ENCODE measurements at places on chromosomes 2 and 18.

- DNase-seq, result no peak
These were observed 308.7 kb upstream of the SALL3 start for GRCh38 chr18:78670778-78671391.

GRCh38 chr18:65398347-65399075, 352.3 kb upstream of the CDH7 start:
- DNase-seq, result no peak

GRCh38 chr2:187552828-187553681, 1.2 kb downstream of the TFPI start:
- DNase-seq, result no peak

DNA sequence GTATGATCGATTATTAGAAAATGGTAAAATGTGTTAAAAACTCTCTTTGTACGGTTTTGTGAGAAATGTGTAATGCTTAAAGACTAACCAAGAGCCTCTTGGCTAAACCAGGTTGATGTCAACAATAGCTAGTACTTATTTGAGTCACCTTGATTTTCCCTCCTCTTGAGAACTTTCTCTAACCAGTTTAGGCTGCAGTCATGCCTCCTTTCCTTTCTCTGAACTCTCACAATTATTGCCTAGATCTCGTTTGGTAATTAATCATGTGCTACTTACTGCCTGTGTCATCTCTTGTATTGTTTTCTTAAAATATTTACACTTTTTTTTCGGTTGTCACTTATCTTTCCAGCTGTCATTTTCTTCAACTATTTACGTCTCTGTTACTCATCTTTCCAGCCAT, 1.1 kb upstream of the EPC2 start:
- DNase-seq, result no peak

- peak; percentile 54 for DNase-seq
These were observed 22.2 kb downstream of the BIN1 start for GRCh38 chr2:127084611-127085316.

DNA sequence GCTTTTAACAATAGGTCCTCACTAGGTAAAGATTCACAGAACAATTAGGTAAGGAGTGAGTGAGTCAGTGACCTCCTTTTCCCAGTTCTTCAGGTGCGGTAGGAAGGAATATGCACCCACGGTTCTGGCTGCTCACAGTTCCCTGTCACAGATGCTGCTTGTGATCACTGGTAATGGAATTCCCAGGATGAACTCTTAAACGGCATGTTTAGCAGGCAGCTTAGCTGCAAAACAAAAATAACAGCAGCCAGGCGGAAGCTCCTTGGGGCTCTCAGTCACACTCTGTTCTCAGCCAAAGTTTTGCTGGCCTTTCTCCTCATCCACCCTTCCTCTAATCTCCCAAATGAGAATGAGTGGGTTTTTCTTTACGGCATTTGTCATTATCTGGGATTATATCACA, 274.5 kb downstream of the MYT1L start:
- no peak for DNase-seq

GRCh38 chr2:100814453-100814852, 5.5 kb upstream of the NPAS2 start:
- no peak for DNase-seq

- no peak for DNase-seq
These were observed 330.5 kb upstream of the TCF4 start for GRCh38 chr18:55918444-55918843.

GRCh38 chr2:28252311-28252710, 140.3 kb upstream of the FOSL2 start:
- peak; percentile 23 for DNase-seq

DNA sequence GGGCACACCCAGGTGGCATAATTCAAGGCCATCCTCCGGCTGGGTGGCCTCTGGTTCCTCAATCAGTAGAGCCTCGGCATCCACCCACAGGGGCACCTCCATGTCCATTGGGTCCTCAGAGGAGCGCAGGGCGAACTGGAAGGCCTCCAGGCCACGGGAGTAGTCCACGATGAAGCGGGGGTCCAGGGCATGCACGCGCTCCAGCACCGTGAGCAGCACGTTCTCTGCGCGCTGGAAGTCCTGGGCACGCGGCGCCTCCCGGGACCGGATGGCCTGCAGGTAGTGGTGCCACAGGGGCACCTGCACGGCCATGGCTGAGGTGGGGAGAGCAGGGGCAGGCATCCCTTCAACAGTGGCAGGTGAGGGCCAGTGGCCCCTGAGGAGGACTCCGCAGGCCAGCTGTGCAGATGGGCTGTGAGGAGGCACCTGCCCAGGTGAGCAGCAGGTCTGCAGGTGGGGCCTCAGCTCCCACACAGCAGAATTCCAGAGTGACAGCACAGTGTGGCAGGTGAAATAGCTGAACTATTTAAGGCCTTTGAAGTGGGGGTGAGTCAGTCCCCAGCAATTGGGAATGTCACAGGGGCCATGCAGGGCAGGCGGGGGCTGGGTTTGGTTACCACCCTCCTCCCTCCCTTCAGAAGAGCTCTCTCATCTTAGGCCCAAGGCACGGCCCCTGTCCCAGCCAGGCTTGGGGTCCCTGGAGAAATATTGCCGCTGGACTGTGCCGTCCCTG, at the start of gene MAB21L4:
TSS of gene MAB21L4 (minus strand) at position 501 of the 733 bp plus-strand sequence. CDS start at position 342, 159 bp downstream.
- DNase-seq, result no peak

DNA sequence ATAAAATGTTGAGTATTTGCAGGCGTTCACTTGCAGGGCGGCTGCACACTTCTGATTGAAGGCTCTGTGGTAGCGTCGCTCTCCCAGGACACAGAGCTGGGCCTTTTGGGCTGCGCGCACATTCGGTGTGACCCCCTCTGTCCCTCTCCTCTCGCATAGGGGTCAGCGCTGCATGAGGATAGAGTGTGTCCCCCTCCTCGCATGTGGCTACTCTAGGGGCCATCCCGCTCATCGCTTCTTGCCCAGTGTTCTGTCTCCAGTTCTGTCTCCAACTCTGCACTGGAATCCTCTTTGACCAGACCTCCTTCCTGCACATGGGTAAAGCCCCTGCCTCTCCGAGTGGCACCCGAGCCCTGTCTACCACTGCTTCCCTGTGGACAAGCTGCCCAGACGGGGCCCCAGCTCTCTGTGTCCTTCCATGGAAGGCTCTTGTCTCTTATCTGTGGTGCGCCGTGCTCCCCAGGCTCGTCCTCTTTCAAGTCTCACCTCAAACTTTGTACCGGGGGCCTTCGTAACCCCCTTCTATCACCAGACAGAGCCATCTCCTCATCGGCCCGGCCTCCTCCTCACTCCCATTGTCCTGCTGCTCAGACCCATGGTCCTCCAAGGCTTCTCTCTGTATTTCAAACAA, 278.0 kb upstream of the HDAC4 start:
- no peak for DNase-seq

DNA sequence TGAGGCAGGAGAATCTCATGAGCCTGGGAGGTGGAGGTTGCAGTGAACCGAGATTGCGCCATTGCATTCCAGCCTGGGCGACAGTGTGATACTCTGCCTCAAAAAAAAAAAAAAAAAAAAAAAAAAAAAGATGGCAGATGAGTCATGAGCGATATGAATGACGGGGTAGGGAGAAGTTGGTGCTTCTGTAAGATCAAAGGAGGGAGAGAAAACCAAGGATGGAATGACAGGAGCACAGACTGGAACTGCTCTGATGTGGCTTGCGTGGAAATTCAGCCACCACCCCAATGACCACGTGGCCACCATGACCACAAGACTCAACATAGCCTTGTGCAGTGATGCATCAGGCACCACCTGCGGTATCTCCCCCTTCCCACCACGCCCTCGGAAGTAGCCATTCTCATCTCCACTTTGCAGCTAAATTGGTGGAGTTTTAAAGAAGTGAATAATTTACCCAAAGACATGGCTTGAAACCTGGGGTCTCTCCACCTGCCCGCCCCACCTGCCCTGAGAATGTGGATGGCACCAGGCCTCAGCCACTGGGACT, 96.0 kb downstream of the ACKR3 start:
- DNase-seq, result no peak

DNA sequence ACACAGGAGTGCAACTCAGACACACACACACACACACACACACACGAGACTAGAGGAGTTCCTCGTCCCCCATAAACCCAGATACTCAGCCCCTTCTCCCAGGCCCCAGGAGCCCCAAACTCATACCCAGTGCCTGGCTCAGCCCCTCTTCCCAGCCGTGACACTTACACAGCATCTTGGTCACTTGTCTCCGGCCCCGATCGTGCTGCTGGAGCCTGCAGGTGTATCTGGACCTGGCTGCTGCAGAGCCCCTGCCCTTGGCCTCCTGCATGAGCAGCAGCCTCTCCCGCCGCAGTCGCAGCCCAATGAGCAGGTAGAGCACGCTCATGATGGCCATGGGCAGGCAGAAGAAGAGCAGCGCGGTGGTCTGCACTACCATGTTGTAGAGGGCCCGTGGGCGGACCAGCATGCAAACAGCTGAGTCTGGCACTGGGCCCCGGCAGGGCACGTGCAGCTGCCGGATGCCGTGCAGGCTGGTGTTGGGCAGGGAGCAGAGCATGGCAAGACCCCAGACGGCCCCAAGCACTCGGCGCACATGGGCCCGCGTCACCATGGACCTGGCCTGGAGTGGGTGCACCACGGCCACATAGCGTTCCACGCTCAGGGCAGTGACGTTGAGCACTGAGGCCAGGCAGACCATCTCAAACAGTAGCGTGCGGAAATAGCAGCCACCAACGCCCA, 2.1 kb downstream of the NMUR1 start:
- no peak for DNase-seq

DNA sequence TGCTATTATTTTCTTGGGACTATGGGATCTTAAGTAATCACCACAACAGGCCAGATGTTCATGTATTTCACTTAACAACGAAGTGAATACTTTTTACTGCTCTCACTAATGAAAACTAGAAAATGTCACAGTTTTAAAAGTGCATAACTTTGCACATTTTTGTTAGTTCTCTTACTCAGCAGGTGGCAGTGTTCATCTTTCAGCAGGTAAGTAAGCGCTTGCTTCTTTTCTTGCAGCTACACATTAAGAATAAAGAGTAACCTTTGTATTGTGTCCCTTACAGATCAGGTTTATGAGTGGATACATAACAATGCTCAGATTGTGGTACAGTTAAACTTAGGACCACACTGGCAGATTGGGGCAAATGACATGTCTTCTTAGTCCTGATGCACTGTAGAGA, 61.0 kb downstream of the DAW1 start:
- DNase-seq, result no peak

DNA sequence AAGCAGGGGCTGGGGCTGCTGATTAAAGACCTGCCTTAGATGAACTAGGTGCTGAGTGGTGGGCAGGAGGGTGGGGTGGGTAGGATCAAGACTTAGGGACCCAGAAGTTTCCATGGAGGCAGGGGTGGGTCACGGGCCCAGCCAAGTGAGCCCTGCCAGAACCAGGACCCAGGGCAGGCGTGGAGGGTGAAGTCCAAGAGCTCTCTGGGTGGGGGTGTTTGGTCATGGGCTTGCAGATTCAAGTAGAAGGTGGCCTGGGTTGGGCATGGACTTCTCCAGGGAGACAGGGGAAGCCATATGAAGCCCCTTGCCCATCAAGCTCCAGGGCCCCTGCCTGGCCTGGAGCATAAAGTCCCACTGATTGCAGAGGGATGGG, 168.8 kb downstream of the SMAD7 start:
- DNase-seq, result no peak

DNA sequence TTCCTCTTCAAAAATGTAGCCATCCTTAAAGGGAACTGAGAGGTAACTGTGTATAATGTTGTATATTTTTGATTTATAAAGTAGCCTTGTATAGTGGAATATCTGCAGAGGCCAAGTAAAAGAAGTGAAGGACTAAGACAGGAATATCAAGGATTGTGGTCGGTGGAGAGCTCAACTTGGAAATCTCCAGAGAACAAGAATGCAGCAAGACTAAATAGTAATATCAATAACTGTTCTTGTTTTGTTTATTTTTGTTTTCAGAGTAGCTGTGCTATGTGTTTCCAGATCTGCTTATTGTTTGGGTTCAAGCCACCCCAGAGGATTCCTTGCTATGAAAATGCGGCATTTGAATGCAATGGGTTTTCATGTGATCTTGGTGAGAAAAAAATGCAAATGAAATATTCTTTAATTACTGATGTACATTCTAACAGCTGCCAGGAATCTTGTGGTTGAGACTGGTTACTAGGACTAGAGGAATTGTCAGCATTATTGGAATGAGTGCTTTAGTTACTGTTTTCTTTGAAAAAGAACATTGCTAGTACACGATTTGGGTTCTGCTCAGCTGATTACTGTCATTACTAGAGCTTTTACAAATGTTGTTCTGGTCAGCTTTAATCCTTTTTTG, 25.0 kb downstream of the FASTKD2 start:
- no peak for DNase-seq

DNA sequence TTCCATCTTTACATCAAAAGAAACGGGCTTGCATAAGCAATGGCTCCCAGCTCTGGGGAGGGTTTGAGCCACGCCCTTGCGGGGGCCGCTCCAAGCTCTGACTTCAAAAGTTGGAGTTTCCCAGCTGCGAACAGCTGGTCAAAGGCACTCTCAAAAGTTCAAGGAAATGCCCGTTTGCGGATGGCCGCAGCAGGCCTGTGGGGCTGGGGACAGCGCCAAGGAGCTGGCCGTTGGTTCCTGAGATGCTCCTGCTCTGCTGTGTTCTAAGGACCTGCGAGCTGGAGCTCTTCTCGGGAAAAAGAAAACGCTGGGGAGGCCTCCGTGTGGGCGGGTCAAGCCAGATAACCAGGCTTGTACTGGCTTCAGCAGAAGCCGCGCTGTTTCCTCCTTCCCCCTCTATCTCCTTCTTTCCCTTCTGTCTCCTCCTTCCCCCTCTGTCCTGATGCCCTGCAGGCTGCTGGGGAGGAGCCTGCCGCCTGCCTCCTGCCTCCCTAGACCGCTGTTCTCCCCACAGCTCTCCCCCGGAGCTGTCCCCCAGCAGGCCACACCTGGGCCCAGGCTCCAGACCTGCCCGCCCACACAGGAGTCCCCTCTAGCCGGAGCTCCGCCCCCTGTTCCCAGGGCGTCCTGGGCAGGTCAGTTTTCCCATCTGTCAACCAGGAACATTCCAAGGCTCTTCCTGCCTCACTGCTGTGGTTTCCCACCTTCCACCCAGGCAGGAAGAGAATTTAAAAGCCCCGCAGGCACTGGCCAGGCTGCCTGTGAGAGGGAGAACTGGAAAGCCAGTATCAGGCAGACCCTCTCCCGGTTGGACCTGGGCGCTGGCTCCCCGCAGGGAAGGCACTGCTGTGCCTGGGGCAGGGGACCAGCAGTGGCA, 14.1 kb downstream of the KLF11 start:
- DNase-seq, result no peak

- DNase-seq, result no peak
These were observed 107.3 kb upstream of the ZFP36L2 start for GRCh38 chr2:43333656-43334144.

DNA sequence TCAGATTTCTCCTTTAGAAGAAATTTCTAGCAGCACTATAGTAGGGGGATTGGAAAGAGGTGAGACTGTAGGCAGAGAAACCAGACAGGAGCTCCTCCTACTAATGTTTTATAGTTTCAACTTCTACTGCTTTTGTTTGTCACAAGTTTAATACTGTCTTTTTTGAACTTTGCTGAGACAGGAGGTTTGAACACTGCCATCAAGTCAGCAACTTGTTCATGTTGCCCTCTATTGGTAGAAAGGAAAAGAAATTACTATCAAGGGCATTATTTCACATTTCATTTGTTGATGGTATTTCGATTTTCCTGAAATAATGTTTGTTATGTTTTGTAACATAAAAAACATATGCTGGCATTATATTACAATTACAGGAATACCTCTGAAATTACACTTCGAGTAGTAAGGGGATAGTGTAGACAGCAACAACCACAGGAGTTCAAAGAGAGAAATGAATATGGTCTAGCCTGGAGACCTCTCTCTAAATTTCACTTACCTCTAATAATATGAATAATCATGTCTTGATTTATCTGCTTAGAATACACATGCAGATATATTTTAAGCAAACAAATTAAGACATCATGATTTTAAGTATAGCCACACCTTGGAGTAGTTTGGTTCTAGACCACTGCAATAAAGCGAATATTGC, 12.4 kb upstream of the CCDC88A start:
- DNase-seq, result peak; percentile 42
